ENCODE measurements at places on chromosomes 11 and 22.

GRCh38 chr22:25764270-25765015, 22.5 kb downstream of the MYO18B start:
- DNase-seq: no peak

DNA sequence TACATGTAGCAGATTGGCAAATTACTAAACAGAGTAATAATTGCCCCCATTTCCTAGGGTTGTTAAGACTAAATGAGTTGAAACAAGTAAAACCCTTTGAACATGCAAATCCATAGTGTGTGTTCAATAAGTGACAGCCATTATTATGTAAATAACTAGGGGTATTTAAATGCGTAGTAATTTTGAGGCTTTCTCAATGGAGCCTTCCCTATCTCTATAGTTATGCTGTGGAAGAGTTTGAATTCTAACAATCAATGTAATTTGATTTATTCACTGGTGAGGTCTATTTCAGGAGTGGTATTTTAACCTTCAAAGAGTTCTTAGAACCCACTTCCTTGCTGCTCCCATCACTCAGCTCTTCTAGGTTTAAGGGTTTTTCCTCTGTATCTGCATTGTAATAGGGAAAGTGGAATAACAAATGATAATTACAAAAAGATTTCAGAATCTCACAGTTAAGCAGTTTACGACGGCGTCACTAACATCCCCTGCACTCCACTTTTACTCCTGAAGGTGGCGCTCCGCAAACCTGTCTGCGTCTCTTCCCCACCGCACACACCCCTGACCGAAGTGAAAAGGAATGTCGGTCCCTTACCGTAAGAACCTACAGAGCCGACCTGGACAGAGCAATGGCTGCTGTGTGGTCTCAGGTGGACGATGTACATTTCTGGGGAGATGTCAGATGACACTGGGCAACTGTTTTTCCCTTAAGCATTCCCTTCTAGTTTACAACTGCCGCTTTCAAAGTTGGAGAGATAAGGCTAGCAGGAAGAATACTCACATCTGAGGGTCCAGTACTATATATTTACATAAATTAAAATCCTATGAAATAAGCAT, 80.8 kb downstream of the ZC3H12C start:
- DNase-seq: peak; percentile 81

DNA sequence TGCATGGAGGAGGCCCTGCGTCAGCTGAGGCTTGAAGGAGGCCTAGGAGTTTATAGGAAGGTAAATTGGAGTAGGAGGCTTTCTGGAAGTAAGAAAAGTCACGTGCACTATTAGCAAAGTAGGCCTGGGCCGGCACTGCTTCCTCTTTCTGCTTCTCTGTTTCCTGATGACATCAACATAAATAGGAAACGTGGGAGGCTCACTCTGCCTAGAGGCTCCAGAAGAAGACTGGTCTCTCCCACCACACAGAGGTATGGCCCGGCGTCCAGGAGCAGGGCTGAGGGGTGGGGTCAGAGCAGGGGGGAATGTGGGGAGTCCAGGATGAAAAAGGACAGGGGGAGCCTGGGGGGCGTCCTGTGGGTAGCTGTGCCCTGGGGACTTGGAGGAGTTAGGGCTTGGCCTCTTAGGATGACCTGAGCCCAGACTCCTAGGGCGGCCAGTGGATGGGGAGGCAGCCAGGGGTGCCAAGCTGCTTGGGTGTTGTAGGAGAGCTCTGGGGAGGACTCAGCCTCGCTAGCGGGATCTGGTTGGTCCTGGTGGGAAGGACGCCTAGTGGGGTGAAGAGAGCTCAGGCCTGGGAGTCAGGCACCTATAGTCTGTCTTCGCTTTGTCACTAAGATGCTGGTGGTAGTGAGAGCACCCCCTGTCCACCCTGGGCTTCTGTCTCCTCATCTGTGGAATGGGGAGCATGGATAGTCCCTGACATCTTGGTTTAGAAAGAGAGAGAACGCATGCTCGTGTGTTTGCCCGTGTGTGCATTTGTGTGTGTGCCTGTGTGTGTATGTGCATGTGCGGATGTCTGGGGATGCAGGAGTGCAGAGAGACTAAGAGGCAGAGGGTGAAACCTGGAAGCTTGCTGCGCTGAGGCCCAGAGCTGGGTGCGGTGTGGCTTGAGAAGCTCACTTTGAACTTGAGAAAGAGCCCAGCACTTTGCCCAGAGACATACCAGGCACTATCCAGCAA, at the start of gene CSF2RB:
TSS of gene CSF2RB (plus strand) at position 202 of the 963 bp plus-strand sequence. CDS start 8,580 bp downstream, outside the sequence.
- DNase-seq: peak; percentile 46

GRCh38 chr22:43301866-43302265, 41.3 kb downstream of the SCUBE1 start:
- no peak for DNase-seq

GRCh38 chr11:65087216-65087615, 3.2 kb downstream of the ZFPL1 start:
- no peak for DNase-seq

DNA sequence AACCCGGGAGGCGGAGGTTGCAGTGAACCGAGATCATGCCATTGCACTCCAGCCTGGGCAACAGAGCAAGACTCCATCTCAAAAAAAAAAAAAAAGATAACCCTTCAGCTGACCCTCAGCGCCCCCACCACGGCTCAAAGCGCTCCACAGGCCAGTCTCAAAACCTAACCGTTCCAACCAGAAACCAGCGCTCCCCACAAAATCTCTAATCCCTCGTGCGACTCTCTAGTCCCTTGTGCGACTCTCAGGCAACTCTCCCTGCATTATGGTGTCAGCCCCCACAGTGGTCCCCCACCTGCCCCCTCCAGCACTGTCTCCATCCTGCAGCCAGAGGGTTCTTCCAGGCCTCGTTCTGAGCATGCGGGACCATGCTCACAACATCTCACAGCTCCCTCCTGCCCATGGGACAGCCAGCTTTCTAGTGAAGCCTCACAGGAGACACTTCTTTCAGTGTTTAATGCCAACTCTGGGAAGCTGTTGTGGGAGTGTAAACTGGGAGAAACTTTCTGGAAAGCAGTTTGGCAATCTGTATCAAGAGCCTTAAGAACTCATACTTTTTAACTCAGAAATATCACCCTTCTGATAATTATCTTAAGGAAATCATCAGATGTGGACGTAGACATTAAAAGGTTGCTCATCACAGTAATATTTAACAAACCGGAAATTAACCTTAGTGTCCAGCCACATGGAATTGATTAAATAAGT, 4.2 kb upstream of the RASGRP2 start:
- DNase-seq: no peak

- no peak for DNase-seq
Observed at GRCh38 chr22:32815059-32815458, 13.6 kb downstream of the TIMP3 start.
